NCI-H526 treated with DMSO at 0.1 percent for 48 hours (cell line): ENCODE measurements at places on chromosomes 12 and 14.

DNA sequence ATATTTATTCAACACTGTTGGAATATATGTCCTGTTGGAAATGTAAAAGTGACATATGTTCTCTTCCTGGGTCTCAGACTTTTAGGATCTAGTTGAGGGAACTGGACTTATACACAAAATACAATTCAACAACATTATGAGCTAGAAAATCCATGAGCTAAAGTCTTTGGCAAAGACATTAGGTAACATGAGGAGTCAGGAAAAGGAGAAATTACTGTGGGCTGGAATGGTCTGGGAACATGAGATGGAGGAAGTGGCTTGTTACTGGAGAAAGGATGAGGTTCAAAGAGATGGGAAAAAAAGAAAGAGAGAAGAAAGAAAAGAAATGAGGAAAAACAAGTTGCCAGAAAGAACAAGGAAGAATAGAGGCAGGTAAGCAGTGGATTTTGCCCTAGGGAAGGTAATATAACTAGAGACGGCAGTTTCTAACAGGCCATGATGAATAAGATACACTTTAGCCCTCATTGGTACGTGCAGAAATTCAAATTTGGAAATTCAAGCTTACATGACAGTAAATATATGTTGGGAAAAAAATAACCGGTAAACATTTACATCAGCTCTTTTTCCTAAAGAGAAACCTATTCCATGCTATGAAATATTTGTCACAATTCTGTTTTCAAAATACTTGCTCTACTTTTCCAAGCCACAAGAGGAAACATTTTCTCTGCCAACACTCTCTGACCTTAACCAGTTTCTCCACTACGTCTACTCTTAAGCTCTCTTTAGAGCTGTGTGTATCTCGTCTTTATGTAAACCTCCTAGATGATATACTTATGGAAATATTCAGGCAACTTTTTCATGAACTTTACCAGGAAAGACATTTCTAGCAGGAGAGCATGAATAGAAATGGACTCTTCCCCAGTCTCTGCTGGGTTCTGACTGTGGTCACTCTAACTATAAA, 268.8 kb upstream of the BTG1 start:
- DNase-seq = no peak

GRCh38 chr14:85039353-85039626, 490.7 kb upstream of the FLRT2 start:
- DNase-seq = no peak

- no peak for DNase-seq
Observed at GRCh38 chr12:95303476-95303875, 85.9 kb downstream of the VEZT start.

DNA sequence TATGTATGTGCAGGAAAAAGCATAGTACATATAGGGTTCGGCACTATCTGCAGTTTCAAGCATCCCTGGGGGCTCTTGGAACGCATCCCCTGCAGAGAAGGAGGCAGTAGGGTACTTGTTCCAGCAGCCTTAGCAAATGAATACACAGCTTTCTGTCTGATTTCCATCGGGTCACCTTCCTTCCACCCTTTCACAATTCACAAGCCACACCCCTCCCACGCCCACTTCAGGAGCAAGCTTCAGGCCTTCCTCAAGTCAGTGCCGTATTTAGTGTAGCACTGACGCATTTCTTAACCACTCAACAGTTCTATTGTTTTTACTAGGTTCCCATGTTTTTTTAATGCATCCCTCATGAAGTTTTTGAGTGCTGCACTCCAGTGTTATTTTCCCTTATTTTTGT, 64.2 kb downstream of the CLMN start:
- peak; percentile 97 for DNase-seq

GRCh38 chr14:106203438-106203837, 677.1 kb downstream of the TMEM121 start:
- no peak for DNase-seq

GRCh38 chr12:96121271-96121711, 72.9 kb upstream of the ELK3 start:
- DNase-seq = no peak
